Activated naive CD4-positive, alpha-beta T cell treated with anti-CD3 and anti-CD28 coated beads for 36 hours (primary cell): ENCODE measurements at places on chromosomes 5 and 9. TPM values are rescaled to one million over a fixed set of nuclear protein-coding genes. Genes with fewer than 3 reads are reported as not detected.

OMD gene
- not detected for total RNA-seq

PCDHGA11 gene
- total RNA-seq: 0.17 TPM

ARL14EPL gene
- total RNA-seq: not detected

- peak; percentile 17 for DNase-seq
- H3K4me1 ChIP-seq: no peaks in the 10 kb centered on the region
- H3K36me3 ChIP-seq: peaks cover 8% of the 10 kb centered on the region
Measured at GRCh38 chr9:112819635-112820496, 69.3 kb downstream of the SNX30 start.

- no peaks in the 10 kb centered on the region for H3K4me1 ChIP-seq
- H3K27ac ChIP-seq: no peak overlapping the region
- no peak overlapping the region for H3K4me3 ChIP-seq
- DNase-seq: no peak
- no peaks in the 10 kb centered on the region for H3K36me3 ChIP-seq
- H3K27me3 ChIP-seq: peaks cover 10% of the 10 kb centered on the region
Measured at GRCh38 chr5:90337449-90338052, 72.0 kb downstream of the CETN3 start.

GRCh38 chr5:57653636-57654290 is 171.2 kb upstream of the ACTBL2 start:
- no peak overlapping the region for H3K27ac ChIP-seq
- no peak overlapping the region for H3K4me3 ChIP-seq
- H3K36me3 ChIP-seq: no peaks in the 10 kb centered on the region
- peaks cover 6% of the 10 kb centered on the region for H3K27me3 ChIP-seq
- H3K4me1 ChIP-seq: no peaks in the 10 kb centered on the region
- DNase-seq: no peak

DNA sequence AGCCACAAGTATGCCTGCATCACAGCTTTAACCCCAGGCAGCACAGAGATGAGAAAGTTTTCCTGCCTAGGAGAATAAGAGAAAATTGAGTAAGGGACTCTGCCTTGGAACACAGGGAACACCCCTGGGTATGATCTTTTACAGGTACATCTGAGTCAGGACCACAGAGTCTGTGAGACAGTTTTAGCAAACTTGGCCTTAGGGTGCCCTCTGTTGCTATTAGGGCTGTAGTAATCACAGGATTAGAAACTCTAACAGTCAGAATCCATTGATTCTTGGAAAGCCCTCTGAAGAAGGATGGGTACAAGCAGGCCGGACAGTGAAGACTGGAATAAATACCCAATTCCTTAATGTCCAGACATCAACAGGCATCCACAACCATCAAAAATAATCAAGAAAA is 989.5 kb upstream of the CDH9 start:
- H3K4me3 ChIP-seq: no peak overlapping the region
- no peaks in the 10 kb centered on the region for H3K4me1 ChIP-seq
- H3K27ac ChIP-seq: no peak overlapping the region
- no peaks in the 10 kb centered on the region for H3K27me3 ChIP-seq

DNA sequence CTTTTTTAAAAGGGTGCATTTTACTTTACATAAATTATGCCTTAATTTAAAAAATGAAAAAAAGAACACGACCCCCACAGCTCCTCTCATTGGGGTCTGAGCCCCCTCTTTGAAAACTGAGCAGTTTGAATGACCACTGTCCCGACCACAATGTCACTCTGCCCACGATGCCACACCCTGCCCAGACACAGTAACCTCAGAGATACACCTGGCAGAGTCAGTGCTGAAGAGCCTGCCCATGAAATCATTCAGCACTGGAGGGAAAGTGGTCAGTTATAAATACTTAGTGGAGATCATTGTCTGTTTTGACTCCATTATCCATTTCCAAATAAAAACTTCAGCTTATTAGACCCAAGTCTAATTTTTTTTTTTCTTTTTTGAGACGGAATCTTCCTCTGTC is 49.3 kb downstream of the DNAJC21 start:
- no peaks in the 10 kb centered on the region for H3K36me3 ChIP-seq
- no peaks in the 10 kb centered on the region for H3K4me1 ChIP-seq
- H3K27me3 ChIP-seq: no peaks in the 10 kb centered on the region
- H3K4me3 ChIP-seq: no peak overlapping the region

DNA sequence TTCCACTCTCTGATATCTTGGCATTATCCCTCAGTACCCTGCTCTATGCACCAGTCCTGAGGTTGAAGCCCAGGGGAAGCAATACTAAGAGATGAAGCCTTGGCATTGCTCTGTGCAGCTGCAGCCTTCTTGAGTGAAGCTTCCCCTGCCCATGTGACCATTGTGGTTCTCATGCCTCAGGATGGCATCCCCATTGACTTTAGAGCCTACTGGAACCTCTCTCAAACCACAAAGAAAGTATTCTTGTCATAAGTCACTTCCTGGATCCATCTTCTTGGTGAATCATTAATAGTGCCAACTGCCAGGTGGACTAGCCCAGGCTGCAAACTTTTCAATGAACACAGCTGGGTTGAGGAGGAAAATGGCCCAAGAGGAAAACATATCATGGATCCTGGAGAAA is 283.9 kb upstream of the RFX3 start:
- H3K4me3 ChIP-seq: no peak overlapping the region
- H3K27me3 ChIP-seq: peaks cover 19% of the 10 kb centered on the region
- no peak overlapping the region for H3K27ac ChIP-seq
- no peak for DNase-seq
- no peaks in the 10 kb centered on the region for H3K4me1 ChIP-seq
- no peaks in the 10 kb centered on the region for H3K36me3 ChIP-seq

GRCh38 chr9:111178331-111179055 is 140.2 kb upstream of the LPAR1 start:
- no peak overlapping the region for H3K27ac ChIP-seq
- no peaks in the 10 kb centered on the region for H3K36me3 ChIP-seq
- H3K4me1 ChIP-seq: no peaks in the 10 kb centered on the region
- no peak overlapping the region for H3K4me3 ChIP-seq
- no peak for DNase-seq
- H3K27me3 ChIP-seq: peaks cover 4% of the 10 kb centered on the region
